ENCODE measurements at places on chromosomes 4 and X. TPM values are rescaled to one million over a fixed set of nuclear protein-coding genes. Genes with fewer than 3 reads are reported as not detected.

DNA sequence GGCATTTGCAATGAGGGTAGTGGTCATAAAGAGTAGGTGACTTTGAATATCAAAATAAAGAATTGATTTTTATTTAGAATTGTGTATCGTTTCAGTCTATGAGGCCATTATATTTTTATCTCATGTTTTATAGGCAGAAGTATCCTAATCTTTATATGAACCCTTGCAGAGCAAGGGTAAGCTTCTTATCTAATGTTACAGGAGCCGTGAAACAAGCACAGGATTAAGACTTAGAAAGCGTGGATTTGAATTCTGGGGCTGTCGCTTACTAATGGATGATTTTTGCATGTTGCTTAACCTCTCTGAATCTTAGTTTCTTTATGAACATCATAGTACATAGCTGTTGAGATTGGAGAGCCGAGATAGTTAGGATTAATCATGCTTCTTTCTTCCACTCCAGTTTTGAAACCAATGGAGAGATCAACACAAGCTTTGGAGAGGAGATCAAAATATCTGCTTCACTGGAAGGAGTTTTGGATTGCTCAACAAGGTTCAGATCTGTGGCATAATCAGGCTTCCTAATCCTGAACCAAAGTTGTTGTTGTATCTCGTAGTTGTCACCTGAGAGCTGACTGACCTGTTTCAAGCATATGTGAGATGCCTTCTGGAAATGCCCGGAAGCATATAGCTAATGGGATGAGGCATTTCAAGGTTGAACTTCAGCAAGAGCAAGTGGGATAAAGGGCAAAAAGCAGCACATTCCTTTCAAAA lies 166.9 kb upstream of the GK2 start:
- DNase-seq = no peak

DNA sequence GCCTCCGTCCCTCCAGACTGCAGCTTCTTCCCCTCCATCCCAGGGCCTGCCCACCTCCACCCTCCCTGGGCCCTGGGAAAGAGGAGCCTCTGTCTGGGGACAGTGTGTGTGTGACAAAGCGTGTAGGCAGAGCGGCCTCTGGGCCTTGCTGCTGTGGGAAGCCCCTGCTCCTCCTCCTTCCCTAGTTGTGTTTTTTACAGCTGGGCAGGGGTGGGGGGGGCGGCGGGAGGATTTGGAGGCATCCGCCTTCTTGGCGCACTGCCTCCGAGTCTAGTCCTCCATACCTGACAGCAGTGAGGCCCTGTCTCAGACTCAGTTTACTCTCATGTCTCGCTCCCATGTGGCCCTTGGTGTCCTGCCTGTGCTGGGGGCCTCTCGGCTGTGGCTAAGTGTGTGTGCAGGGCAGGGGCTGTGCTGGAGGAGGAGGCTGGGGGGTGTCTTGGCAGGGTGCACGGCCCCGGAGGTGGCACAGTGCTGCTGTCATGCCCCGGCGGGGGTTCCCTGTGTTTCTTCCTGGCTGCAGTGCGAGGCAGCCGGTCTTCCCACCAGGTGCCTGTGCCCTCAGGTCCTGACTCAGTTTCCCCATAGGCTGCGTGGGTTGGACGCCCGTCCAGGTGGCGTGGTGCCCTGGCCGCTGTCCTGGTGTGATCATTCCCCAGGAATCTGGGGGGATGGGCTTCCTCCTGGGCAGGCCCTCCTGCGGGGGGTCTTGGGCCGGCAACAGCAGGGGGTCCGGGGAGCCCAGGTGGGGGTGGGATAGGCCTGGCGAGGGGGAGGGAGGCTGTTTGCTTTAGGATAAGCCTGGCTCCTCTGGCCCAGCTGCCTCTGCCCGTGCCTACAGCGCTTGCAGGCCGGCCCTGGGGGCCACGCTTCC lies 7.0 kb downstream of the FGFRL1 start:
- no peak for DNase-seq

DNA sequence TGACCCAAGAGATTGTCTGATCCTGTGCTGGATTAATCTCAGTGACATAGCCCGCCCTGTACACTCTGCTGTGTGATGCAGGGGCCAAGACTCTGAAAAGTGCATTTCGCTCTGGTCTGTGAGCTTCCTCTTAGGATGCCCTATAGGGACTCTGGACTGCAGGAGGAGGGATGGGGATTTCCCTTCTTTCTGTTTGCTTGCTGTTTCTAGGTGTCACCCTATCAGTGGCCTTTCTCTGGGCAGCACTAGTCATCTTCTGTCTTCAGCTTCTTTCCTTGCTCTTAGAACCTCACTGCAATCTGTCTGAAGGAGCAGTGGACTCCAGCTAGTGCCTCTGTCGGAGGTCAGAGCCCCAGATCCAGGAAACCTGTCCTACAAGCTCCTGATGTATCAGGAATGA lies 34.5 kb upstream of the SCRG1 start:
- no peak for DNase-seq

GRCh38 chr4:41575207-41575606 lies 37.2 kb downstream of the LIMCH1 start:
- no peak for DNase-seq

DNA sequence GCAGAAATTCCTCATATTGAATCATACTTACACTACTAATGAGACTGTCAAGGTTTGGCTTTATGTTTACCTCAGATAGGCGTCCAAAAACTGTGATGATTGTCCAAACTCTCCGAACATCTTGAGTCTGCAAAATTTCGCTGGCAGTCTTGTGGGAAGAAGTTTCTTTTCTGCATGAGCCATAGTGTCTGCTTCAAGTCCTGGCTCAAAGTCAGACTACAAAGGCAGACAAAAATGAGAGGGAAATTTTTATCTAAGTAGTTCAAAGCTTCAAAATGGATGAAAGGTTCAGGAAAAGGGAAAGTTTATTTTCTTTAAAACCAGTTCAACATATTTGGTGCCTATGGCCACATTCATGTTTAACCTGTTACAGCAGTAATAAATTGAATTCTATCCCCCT lies 40.7 kb downstream of the PALLD start:
- no peak for DNase-seq

DNA sequence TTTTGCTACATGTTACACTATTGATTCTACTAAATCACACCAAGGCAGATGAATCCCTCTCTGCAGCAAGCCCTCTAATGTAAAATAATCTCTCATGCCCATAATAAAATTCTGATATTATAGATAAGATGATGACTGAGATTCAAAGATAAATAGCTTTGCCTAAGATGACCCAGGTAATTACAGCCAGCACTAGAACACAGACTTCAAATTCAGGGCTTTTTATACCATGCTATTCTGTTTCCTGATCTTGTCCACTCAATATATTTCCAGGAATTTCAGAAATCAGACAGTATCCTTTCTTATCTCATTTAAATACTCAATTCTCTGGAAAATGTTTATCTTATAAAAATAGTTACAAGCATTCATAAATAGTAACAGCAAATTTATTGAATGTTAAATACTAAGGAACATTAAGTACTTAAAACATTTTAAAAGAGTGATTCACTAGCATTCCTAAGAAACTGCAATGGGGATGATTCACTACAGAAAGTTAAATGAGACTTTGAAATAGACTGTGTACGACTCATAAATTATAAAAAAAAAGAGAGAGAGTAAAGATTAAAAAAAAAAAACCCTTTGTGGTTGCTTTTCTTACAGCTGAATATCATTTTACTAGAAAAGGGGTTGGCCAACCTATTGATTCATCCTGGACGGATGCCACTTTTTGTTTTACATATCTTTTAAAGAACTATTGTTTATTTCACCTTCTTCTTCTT lies 45.8 kb upstream of the IL21 start:
- DNase-seq = no peak

- DNase-seq = no peak
Observed at GRCh38 chr4:133151691-133152329, 2.7 kb downstream of the PCDH10 start.

GRCh38 chr4:33160126-33160525 lies 2440.0 kb downstream of the PCDH7 start:
- DNase-seq = no peak

DNA sequence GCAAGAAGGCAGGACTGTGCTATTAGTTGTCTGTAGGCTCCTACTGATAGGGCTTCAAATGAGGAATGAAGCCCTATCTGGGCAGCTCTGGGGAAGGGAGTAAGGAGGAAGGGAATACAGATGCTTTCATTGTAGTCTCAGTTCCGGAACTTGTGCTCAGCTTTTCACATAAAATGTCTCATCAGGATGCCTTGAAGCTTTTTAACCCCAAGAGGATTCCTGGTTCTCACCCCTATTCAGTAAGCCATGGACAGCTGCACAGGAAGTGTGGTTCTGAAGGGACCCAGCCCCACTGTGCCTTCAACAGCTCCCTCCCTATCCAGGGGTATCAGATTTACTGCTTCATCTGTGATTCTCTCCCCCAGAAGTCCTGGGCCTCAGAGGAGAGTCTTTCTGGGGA lies 5.0 kb downstream of the ARMCX5 start:
- DNase-seq = no peak

DNA sequence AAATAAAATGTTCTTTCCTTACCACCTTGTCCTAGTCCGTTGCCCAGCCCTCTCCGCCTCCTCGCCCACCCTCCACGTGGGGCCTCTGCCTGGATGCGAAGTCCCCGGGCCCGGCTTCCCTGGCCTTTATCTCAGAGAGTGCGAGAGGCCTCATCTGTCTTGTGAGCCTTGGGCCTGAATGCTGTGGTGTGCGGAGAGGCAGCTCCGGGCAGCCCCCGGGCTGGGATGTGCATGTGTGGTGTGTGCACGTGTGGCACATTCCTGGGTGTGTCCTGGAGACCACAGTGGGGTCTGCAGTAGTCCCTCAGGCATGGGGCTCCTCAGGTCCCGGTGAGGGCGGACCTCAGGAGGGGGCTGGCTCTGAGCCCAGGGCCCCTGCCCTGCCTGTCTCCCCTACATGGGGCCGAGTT lies 31.4 kb downstream of the DOK7 start:
- DNase-seq = no peak

GRCh38 chrX:76454456-76454927 lies 27.0 kb downstream of the MAGEE1 start:
- DNase-seq = no peak

GRCh38 chr4:109600431-109600830 lies 40.4 kb downstream of the MCUB start:
- no peak for DNase-seq

DNA sequence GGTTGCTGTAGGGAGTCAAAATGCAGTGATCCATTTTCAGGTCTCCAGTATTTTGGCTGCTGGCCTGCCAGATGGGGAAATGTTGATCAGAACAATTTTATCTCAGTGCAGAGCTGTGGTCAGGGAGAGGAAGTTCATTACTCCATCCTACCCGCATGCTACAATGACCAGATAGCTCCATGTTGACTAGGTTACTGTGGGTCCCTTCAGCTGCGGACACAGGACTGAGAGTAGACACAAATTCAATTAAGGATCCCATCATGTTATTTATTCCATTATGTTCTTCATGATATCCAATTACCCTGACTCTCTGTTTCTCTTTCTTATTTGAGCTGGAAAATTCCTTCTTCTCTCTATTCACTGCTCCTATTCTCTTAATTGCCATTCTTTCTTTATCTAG lies 16.3 kb downstream of the SYNPO2 start:
- no peak for DNase-seq

DNA sequence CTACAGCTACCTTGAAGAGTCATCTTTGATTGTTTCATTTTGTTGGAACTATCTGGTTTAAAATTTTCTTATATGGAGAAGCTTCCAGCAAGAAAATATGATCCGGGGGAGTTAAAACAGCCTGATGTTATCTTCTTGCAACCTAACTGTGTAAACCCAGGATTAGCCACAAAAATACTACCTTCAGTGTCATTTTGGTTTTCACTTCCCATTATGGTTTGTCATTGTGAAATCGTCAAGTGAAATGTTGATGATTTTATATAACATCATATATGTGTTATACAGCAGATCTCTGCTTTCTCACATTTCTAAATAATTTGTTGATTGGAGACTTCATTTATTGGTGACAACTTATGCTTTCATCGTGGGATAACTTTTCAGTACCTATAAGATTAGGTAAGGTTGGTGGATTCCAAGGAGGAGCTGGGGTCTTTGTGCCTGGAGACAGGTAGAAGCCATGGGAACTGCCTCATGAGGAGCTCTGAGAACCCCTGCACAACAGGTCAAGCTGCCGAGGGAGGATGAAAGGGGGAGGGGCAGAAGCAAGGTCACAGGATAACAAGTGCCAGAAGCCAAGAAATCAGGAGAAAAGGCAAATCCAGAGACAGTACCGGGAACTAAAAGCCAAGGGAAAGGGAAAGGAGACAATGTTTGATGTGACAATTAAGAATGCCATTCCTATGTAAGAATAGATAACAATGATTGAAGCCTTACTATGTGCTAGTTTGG lies 7.2 kb downstream of the ARHGAP24 start:
- no peak for DNase-seq

Gene GPC4
- 28.4 TPM for total RNA-seq

Gene ANOS1
- 10.4 TPM for total RNA-seq

Gene ARHGAP24
- 30.1 TPM for total RNA-seq

Gene ATP10D
- 54.2 TPM for total RNA-seq

Gene MAB21L2
- not detected for total RNA-seq

Gene NPY2R
- total RNA-seq = 1.6 TPM

Gene SPANXA1
- total RNA-seq = not detected

Gene FAM9C
- total RNA-seq = not detected

Gene ZNF732
- total RNA-seq = 4.7 TPM

Gene MAGEA9B
- total RNA-seq = not detected

Gene PCSK1N
- 1.8 TPM for total RNA-seq

Data from thoracic aorta (tissue), 2 donors.